Ecto neural progenitor cell (in vitro differentiated cells): ENCODE measurements at places on chromosomes 12 and 14.

GRCh38 chr14:54275997-54276725 lies 120.6 kb upstream of the CDKN3 start:
- DNase-seq: no peak

GRCh38 chr14:69002069-69002468 lies 23.0 kb upstream of the ACTN1 start:
- DNase-seq: no peak

GRCh38 chr12:12723681-12724420 lies 6.7 kb downstream of the CDKN1B start:
- DNase-seq: peak; percentile 78

DNA sequence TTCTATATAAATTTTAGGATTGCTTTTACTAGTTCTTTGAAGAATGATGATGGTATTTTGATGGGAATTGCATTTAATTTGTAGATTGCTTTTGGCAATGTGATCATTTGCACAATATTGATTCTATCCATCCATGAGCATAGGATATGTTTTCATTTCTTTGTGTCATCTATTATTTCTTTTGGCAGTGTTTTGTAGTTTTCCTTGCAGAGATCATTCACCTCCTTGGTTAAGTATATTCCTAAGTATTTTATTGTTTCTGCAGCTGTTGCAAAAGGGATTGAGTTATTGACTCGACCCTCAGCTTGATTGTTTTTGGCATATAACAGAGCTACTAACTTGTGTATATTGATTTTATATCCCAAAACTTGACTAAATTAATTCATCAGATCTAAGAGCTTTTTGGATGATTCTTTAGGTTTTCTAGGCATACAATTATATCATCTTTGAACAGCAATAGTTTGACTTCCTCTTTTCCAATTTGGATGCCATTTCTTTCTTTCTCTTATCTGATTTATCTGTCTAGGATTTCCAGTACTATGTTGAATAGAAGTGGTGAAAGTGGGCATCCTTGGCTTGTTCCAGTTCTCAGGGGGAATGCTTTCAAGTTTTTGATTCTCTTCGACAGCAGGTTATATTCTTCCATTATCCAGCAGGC lies 668.1 kb downstream of the SLC16A7 start:
- DNase-seq: no peak

DNA sequence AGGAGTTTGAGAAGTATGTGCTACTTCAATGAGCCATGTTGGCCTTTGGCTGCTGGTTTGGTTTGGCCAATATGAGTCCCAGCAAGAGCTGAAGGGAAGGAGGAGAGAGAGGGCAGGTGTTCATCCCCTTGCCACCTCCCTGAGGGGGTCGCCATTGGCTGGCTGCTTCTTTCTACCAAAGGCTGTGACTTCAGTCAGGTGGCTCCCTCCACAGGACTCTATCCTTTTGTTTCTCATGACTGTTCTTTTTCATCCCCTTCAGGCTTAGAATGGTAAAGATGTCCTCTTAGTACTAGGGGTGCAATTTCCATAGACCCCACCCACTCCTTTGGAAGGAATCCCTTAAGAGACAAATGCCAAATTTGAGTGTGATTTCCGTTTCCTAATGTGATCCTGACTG lies 31.2 kb upstream of the OTOGL start:
- DNase-seq: peak; percentile 56

DNA sequence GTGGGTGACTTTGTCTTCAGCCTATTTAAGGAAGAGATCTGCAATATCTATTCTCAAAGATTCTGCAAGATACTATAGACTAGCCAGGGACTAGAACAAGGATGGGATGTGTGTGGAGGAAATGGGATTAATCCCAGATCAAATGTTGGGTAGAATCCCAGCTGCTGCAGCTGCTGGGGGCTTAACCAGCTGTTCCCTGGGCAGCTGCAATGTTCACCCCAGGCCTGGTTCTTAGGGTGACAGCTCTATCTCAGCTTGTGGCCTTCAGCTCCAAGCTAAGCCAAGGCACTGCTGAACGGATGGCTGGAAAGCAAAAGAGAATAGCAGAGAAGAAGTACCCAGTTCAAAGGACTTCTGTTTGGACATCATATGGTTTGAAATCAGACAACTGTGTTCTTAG lies 10.0 kb upstream of the RHEBL1 start:
- DNase-seq: no peak

- DNase-seq: no peak
These were observed 100.4 kb downstream of the RFLNA start for GRCh38 chr12:124395284-124395752.

GRCh38 chr14:85060121-85060520 lies 469.8 kb upstream of the FLRT2 start:
- DNase-seq: no peak

DNA sequence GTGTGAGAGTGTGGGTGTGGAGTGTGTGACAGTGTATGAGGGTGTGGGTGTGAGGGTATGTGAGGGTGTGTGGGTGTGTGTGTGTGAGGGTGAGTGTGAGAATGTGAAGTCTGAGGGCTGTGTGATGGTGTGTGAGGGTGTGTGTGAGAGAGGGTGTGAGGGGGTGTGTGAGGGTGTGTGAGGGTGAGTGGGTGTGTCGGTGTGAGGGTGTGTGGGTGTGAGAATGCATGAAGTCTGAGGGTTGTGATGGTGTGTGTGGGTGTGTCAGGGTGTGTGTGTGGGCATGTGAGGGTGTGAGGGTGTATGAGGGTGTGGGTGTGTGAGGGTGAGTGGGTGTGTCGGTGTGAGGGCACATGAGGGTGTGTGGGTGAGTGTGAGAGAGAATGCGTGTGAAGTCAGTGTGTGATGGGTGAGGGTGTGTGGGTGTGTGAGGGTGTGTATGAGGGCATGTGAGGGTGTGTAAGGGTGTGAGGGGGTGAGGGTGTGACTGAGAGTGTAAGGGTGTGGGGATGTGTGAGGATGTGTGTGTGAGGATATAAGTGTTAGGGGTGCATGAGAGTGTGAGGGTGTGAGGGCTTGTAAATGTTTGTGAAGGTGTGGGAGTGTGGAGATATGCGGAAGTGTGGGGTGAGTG lies 36.4 kb downstream of the TMEM121 start:
- no peak for DNase-seq

DNA sequence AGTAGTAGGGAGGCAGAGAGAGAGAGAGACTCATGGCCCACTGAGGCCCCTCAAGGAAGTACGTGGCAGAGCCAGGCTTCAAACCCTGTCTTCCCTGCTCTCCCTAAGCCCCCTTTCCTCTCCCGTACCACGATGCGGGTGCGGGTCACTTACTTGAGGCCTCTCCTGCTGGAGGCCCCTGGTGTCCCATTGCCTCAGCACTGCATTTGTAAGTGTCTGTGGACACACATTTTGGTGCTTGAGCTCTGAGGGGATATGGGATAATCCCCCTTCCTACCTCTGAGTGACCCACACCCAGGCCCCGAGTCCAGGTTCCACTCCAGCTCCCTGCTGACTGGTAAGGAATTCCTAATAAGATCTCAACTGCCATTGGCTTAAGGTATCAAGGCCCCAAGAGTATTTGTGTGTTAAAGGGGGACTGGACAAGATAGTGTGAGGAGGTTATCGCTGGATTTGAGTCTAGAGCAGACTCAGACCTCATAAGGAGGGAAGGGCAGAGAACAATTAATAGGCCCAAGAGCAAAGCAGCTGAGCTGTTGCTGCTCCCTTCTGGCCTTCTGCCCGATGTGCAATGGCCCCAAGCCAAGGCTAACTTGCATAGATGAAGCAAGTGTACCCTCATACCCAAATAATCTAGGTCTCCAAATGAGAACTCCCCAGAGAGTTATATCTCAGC lies 71.9 kb downstream of the CRACR2A start:
- DNase-seq: peak; percentile 47

GRCh38 chr12:65791400-65791799 lies 32.9 kb upstream of the HMGA2 start:
- no peak for DNase-seq

DNA sequence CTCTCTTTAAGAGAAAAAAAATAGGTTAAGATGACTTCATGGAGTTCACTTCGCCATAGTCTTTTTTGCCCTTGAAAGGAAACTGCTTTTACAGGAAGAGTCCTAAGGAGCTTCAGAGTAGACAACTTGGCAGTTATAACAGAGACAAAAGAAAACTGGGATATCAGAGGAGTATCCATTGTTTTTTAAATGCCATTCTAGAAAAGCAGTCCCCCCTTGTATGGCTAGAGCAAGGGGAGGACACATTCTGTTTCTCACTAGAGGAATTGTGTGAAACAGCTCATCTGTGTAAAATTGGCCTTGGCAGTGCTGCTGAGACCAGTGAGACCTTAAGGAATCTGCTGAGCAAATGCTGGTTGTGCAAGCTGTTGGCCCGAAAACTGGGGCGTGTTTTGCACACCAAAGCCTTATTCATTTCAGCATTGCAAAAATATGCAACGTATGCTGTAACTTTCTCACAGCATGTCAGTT lies 128.0 kb downstream of the GPR135 start:
- DNase-seq: no peak

DNA sequence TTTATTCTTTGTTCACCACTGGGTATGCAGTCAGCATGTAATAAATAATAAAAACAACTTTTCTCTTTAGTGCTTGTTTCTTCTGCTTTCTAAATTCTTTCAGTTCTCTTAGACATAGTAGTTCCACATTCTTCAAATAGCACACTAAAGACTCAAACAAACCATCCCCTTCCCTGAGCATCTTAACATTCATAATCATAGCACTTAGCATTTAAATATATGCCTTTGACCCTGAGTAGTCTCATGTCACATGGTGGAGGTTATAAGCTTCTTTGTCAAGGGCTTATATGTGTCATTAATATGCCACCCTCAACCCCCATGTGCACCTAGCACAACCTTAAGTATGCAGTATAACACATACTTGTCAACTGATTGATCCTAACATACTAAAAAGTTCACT lies 212.7 kb downstream of the PHLDA1 start:
- DNase-seq: no peak

GRCh38 chr12:32170437-32170998 lies 63.9 kb downstream of the BICD1 start:
- no peak for DNase-seq

- no peak for DNase-seq
These were observed 599 bp upstream of the CPSF6 start for GRCh38 chr12:69238589-69239351.

DNA sequence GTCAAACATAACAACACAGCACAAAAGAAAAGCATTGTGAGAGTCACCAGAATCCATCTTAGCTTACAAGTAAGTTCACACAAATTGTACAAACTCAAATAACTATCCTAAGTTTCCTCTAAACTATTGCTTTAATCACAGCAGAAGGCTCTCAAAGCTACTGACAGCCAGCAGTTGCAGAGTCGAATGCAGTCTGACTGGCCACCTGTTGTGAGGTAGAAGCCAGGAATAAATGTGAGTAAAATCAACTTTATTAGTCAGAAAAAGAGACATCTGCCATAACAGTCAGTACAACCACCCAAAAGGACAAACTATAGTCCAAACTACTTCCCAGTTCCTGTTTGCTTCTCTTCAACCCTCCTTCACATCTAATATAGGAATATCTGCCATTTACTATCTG lies 231.7 kb upstream of the USP15 start:
- no peak for DNase-seq

DNA sequence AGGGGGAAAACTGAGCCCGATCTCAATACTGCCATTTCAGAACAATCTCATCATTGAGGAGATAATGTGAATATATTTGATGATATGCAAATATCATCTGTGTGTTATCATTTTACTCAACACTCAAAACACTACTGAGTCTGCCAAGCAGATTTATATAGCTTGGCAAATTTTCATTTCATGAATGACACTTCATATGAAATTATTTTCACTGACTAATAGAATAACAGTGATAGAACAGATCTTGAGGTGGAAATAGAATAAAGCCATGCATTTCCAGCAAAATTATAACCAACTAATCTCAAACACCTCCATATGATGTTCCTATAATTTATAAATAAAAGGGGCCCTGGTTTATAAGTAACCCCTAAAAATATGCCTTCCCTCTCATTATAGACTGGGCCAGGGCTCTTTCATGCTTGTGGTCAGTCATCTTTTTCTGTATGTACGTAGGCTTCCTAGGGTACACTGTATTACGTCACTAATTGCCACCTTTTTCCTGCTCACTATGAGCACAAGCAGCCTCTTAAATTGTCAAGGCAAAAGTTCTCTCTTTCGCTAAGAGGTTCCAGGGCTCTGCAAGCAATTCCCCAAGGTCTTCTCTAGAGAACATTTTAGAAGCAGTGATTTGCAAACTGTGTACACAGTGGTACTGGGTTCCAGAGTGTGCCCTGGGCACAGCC lies 197.1 kb upstream of the FOXN3 start:
- DNase-seq: no peak
